Stimulated activated CD4-positive, alpha-beta T cell treated with anti-CD3 and anti-CD28 coated beads, Interleukin-15, amount 100 ng/mL, for 48 hours (primary cell): ENCODE measurements at places on chromosomes 11 and 22.
A peak's percentile ranks its signal among the peaks of the same experiment; 100 is the strongest.

DNA sequence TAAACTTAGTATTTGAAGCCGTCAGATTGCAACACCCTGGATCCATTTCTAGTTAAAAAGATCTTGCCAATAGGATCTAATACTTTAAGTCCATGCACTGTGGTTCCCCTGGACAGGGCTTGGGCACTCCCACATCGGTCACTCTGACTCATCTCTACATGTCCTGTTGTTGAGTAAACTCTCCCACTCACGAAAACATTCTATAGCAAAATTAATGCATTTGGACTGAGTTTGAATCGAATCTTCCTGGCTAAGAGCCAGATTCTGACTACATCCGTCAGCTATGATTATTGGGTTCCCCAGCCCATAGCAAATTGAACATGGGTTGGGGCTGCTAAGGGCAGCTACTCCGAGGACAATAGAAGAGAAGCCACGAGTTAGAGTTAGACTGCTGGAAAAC is 182.1 kb upstream of the SORL1-AS1 start:
- DNase-seq: no peak

GRCh38 chr22:34623580-34623979 is 442.4 kb upstream of the ISX start:
- no peak for DNase-seq

- no peak for DNase-seq
These were observed 510.4 kb downstream of the BUD13 start for GRCh38 chr11:116262370-116262769.

DNA sequence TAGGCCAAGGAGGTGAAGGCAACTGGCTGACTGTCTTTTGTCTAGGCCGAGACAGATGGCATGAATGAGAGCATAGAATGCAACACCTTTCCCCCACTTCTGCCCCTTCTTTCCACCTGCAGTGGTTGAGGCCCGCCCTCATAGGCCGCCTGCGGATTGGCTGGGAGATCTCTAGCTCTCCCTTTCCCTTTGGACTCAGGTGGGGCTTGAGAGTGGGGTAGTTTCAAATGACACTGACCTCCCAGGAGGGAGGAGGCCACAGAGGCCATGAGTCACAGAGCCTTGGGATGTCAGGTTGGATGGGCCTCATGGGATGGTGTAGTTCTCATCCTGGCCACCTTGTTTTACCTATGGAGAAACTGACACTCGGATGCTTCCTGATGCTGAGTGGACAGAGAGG is 9.1 kb downstream of the MICAL2 start:
- DNase-seq: no peak

DNA sequence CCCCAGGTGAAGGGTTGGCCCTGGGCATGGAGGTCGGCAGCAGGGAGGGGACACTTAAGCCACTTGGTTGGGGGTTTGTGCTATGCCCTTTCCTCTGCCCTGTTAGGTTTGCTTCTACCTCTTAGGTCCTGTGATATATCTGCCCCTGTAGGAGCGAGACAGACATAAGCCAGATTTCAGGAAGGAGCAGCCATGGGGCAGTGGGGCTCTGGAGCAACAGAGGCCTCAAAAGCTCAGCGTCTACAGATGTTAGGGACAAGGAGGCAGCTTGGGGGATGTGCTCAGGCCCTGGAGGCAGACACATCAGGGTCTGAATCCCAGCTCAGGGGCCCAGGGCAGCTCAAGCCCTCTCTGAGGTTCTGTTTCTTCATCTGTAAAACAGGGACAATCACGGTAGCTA is 27.2 kb upstream of the KCNQ1OT1 start:
- DNase-seq: no peak

DNA sequence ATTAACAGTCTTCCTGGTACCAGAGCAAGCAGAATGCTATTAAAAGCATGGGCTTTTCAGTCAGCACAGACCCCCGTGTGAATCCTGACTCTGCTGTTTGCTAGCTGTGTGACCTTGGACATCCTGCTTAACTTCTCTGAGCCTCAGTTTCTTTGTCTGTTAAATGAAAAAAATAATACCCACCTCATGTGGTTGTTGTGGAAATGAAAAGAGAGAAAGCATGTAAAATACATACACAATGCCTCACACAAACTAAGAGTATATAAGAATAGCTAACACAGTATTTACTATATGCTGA is 39.5 kb downstream of the AHNAK start:
- DNase-seq: no peak

DNA sequence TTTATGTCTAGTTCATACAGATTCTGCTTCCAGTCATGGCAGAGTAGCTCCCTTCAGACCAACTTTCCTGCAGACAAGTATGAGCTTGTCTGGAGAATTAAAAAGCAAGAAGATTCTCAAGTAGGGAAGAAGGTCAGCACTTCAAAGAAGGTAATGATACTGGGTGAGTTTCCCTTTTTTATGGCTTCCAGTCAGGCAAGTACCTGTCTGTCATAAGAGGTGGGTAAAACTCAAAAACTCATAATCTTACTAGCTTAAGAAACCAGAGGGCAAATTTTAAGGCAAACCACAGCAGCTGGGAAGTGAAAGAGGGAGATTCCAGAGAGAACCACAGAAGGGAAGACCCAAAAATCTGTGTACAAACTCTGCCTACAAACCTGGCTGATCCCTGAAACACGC is 54.2 kb downstream of the DENND5A start:
- DNase-seq: peak; percentile 11

DNA sequence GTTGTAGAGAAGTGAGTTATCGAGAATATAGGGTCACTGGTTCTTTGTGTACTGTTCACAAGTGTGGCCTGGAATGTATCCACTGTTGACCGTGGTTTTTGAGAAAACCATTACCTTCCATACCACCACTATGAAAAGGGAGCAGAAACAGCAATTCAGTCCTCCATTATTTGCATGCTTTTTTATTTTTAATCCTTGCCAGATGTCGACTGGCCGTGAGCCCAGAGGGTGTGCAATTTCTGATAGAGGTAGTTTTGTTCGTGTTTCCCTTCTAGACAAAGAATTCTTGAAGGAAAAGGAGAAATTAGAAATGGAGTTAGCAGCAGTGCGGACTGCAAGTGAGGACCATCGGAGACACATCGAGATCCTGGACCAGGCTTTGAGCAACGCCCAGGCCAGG is 81.7 kb downstream of the AMOTL1 start:
- DNase-seq: no peak

DNA sequence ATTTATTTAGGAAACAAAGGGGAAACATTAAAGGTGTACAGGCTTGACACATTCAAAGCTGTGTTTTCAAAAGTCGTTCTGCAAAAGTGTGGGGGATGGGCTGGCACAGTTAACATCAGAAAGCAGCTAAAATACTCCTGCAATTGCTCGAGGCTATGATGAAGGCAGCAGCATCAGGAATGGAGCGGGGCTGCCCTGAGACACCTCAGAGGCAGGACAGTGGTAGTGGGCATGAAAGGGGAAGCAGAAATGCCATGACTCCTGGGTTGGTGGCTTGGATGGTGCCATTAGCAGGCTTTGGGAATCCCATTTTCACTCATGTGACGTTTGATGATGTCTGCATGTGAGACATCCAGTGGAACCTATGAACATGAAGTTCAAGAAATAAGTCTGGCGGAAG is 646 bp downstream of the NCAPD3 start:
- DNase-seq: no peak

DNA sequence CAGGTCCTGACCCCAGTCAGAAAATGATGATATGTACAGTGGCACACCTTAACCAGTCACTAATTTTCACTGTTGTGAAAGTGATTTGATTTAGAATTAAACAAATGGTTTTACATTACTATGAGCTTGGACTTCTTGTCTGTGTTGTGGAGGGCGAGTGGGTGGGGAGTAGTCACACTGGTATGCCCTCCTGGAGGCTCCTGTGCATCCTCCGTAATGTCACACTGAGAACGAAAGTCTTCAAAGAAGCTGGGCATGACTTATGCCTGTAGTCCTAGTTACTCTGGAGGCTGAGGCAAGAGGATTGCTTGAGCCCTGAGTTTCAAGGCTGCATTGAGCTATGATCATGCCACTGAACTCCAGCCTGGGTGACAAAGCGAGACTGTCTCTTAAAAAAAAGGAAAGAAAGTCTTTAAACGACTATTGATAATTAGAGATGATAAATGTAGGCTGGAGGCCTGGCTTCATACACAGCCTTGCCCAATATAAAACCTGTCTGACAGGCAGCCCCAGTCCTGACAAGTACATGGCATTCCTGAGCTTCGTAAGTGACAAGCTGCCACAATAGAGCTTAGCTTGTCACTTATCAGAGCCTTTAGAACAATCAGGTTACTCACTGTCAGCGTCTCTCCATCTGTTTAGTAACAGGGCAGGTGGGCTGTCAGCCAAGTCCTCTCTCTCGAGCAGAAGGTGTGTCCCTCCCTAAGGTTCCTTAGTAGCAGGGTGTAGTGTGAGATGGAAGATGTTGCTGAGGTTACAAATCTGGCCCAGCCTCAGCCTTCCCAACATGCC is 5.0 kb upstream of the LIMK2 start:
- peak; percentile 11 for DNase-seq

DNA sequence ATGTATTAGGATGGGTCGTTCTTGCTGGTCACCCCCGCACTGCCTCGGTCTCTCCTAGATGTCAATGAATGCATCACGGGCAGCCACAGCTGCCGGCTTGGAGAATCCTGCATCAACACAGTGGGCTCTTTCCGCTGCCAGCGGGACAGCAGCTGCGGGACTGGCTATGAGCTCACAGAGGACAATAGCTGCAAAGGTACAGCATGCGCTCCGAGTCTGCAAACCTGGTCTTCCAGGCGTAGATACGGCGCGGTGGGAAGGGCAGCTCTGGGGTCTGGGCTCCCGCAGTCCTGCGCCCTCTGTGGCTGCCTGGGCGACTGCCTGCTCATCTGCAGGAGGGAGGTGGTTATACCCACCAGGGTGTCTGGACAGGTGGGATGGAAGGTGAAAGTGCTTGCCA is 31.0 kb downstream of the FBLN1 start:
- DNase-seq: no peak

GRCh38 chr22:32422062-32422461 is 10.0 kb upstream of the RTCB start:
- DNase-seq: no peak

DNA sequence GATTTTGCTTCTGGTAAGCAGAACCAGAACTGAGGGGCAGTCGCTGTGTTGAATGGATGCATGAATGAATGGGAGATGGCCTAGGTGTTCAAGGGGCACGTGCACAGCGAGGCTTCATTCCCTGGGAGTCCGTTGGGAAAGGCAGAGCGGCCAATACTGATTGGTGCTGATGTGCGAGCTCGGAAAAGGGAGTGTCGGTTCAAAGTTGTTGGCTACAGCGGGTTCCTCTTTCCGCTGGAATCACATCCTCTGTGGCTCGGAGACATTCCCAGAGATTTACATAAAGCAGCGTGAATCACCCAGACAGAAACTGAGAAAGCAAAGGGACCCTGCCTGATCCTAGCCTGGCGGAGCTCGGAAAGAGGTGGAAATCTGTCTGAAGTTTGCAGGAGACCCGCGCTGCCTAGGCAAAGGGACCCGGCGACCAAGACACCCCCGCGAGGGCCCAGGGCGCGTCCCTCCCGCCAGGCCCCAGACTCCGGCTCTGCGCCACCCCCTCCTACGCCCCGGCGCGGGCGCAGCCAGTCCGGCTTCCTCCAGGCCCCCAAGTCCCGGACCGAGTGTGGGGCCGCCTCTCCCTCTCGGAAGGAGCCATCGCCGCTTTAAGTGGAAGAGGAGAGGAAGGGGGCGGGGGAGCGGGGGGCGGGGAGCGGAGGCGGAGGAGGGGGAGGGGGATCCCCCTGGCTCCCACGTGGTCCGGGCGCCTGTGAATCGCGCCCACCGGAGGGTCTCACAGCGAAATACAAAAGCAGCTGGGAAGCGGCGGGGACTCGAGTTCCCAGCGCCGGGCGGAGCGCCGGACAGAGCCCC is at the start of gene FJX1:
Gene FJX1, plus strand, starts transcription at position 774 of the 810 bp plus-strand sequence. CDS start 177 bp downstream, outside the sequence.
- DNase-seq: no peak

- DNase-seq: no peak
These were observed 117.8 kb upstream of the C11orf87 start for GRCh38 chr11:109304159-109304558.

- DNase-seq: no peak
These were observed 696.2 kb upstream of the TENM4 start for GRCh38 chr11:80136991-80137390.

GRCh38 chr22:35734517-35734827 is 16.8 kb downstream of the APOL5 start:
- DNase-seq: no peak

DNA sequence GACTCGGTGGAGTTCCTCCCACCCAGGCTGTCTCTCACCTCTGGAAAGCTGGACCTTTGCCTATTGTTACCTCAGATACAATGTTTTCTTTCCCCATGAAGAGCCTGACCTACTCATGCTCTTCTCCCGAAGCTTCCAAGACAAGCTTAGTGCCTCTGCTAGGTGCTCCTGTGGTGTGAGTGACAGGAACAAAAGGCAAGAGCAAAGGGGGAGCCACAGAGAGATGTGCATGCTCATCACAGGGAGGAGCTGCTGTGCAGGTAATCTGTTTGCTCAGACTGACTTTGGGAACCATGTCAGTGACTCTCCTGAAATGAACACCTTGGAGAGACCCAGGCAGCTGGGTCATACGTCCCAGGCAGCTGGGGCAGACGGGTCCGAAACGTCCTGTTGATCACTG is 53.6 kb upstream of the VSTM5 start:
- DNase-seq: no peak
